Stimulated activated CD4-positive, alpha-beta T cell treated with anti-CD3 and anti-CD28 coated beads, Interleukin-12 subunit alpha, Interleukin-12 subunit beta, amount 100 ng/mL, for 48 hours (primary cell): ENCODE measurements at places on chromosomes 5 and 9.

DNA sequence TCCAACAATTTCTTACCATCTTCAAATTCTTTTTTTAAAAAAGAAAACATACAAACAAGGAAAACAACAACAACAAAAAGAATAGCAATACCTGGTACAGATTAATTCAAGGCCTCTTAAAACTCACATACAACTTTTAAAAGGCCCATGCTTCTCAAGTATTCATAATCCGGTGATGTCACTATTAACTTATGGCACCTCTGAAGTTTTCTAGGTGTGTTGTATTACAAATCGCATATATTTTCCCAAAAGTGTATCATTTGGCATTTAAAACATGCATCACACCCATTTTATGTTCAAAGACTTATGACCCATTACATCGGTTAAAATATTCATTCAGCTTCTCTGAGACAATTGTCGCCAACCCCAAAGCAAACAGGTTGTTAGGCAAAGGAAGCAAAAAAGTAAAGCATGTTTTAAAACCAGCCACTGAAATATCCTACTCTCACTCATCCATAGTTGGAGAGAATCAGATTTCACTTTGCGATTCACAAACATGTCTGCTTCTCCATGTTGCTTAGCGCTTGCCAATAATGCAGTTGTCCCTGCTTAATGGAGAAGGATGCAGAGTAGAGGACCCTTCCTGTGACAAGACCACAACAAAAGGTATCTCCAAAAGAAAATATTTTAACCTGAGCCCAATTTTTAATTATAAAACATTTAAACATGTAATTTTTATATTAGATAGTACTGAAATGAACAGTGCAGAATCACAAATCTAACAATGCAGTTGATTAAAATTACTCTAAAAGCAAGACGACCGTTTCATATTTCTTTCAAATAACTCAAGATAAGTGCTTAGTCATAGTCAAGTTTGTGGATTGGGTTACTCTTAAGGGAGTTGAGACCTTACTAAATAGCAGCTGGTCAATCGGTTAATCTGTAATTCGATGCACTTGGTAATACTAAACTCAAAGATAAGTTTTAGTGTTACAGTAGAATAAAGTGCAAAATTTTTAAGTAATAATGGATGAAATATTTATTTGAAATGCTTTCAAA lies 1.6 kb downstream of the SKP1 start:
- no peak for DNase-seq

- DNase-seq: no peak
Measured at GRCh38 chr5:166509085-166509484, 1782.4 kb upstream of the WWC1 start.

DNA sequence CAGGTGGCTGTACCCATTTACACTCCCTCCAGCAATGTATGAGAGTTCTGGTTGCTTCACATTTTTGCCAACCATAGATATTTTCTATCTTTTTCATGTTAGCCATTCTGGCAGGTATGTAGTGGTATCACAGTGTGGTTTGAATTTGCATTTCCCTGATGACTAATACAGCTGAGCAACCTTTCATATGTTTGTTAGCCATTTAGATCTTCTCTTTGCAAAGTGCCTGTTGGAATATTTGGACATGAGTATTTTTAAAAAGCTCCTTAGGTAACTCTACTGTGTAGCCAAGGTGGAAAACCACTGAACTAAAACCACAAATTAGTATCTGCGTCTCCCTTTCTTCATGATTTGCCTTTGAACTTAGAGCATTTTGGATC lies 31.9 kb downstream of the IRF1 start:
- no peak for DNase-seq

DNA sequence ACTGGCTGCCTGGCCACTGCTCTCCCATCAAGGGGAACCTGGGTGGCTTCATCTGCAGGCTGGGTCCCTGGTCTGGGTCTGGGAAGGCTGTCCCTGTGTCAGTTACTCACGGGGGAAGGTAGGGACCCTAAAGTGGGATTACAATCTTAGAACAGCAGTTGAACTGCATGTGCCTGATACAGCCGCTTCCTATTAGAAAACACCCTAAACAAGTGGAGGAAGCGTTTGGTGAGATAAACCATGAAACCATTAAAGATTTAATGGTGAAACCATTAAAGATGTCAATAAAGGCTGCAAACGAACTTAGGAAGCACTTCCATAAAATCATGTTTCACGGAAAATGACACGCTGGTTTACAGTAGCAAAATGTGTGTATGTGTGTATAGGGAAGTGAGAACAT lies 2.5 kb upstream of the GFI1B start:
- no peak for DNase-seq

- no peak for DNase-seq
Measured at GRCh38 chr5:92559781-92560180, 1021.2 kb downstream of the NR2F1-AS1 start.

DNA sequence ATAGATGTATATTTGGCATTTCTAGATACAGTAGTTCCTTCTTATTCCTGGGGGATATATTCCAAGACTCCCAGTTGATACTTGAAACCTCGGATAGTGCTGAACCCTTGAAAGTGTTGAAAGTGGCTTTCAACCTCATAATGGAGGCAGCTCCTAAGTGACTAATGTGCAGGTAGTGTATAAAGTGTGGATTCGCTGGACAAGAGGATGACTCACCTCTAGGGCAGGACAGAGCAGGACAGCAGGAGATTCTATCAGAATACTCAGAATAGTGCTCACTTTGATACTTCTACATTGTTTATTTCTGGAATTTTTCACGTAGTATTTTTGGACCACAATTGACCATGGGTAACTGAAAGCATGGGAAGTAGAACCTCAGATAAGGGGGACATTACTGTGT lies 1138.9 kb upstream of the WWC1 start:
- DNase-seq: no peak

- DNase-seq: no peak
Measured at GRCh38 chr9:17191082-17191481, 56.2 kb downstream of the CNTLN start.

- DNase-seq: no peak
Measured at GRCh38 chr5:20276061-20276958, 288.3 kb upstream of the CDH18 start.

DNA sequence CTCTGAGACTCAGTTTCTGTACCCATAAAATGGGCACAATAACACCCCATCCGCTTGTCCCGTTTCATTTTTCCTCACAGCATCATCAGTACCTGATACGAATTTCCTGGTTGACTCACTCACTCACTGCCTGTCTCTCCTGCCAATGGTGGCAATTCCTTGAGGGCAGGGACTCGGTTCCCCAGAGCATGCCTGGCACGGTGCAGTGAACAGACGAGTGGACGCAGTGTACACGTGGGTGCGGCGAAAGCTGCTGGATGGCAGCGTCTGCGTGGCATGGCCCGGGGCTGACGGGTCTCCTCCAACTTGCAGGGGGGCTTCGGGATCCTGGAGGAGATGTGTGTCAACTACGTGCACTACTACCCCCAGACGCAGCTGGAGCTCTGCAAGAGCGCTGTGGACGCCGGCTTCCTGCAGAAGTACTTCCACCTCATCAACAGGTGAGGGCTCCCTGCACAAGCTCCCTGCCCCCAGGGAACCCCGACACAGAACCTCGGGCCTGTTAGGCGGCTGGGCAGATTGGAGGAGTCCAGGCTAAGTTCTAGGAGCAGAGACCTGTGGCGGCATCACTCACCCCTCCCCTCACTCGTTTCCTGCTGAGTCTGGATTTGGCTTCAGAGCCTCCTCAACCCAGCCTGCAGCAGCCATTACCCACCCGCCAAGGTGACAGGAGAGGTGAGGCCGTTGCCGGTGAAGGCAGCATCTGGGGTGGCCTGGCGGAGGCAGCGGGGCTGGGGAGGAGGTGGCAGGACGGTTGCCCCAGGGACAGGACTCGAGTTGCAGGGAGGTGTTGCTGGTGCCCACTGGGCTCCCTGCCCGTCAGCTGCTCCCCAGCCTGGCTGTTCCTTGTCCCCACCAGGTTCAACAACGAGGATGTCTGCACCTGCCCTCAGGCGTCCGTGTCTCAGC lies 20.3 kb downstream of the DBH start:
- DNase-seq: no peak

GRCh38 chr5:141957367-141957996 lies 520 bp downstream of the PCDH12 start:
- no peak for DNase-seq

- DNase-seq: no peak
Measured at GRCh38 chr9:90060256-90060655, 455.4 kb downstream of the GADD45G start.

GRCh38 chr9:79592726-79593493 lies 21.1 kb downstream of the TLE4 start:
- DNase-seq: no peak

GRCh38 chr9:134216961-134217360 lies 52.6 kb upstream of the RNU6ATAC start:
- DNase-seq: no peak

GRCh38 chr5:77431719-77432118 lies 60.4 kb downstream of the WDR41 start:
- DNase-seq: no peak

DNA sequence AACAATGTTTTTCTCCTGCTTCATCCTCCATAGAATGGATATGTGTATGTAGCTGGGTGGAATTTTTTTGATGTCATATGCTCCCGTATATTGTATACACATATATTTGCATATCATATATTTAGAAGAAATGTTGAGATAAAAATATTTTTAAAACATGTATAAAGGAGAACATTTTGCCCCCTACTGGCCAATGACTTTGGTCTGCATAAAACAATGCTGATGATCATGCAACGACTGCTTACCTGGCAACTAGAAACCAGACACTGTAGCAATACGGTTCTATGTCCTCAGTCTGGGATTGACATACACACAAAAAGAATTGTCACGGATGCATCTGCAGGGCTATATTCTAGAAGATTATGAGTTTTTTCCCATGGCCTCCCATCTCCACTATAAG lies 503.6 kb downstream of the ELAVL2 start:
- DNase-seq: no peak

DNA sequence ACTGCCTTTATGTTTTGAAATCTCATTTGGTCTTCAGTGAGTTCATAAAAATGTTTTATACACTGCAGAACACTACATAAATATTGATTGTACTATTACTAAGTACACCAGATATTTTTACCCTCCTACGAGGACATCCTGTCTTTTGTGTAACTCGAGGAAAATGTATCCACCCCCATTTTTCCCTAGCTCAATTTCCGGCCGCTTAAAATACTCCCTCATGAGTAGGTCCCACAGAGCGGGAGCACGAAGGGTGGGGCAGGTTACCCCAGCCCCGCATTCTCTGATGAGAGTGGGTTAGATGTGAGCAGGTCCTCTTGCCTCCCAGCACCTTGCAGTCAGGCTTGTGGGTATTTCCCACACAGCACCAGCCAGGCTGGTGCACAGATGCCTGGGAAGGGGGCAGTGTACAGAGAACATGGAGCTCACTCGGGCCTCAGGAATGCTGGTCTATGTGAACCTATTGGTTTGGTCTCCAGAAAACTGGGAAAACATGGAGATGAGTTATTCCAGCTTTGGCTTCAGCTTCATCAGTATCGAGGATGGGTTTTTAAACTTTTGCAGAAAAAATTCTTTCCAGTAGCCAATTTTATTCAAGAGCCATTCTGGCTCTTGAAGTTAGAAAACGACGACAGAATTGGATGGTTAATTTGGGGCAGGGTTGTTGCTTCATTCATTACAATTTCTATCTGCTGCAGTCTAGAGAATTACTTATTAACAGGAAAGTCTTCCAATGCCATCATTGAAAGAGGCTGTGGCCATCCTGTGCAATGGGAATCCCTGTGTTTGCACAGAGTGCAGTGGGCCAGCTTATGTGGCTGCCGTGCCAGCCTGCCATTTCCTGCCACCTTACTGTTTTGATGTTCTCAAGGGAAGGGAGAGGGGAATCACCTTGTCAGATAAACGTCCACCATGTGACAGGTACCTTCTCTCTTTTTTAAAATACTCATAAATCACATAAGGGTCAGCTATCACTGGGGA lies 73.2 kb downstream of the WDR41 start:
- no peak for DNase-seq

DNA sequence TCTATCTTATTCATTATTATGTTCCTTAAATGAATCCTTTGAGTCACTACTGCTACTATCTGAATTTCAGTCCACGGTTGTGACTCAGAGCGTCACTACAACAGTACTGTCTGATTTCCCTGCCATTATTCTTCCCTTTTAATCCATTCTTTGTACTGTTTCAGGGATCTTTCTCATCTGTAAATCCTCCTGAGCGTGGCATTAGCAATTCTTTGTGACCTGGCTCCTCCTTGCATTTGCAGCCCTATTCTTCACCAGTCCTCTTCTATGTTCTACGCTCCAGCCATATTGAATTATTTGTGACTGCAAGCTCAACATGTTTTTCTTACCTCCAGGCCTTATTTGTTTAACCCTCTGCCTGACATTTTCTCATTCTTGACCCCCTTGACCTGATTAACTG lies 5.9 kb downstream of the PRPF4 start:
- no peak for DNase-seq

DNA sequence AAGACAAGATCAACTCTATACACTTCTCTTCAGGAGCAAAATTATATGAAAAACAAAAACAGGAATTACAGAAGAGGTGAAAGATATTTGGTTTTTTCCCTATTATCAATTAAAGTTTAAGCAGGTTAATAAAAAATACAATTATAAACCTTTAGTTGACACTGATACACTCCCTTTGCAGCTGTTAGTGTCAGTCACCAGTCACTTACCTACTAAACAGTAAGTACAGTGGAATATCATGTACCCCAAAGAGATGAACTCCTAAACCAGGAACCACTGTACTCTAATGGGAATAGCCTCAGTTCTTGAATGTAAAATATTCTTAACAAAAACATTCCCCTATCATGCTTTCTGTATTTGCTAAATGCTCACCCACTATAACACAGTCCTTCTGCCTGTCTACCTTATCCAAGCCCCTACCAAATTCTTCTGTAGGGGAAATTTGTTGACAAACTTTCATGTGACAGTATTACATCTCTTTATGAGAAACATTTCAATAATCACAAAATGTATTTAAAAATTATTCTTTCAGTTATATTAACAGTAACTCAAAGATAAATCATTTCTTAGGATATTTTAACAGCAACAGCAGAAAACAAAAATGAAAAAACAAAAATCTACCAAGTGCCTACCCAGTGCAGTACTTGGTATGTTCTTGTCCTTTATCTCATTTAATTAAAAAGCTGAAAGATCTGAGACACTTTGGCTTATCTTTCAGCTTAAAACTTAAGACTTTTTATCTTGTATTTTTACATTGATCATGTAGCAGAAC lies 212.8 kb downstream of the MLLT3 start:
- no peak for DNase-seq

DNA sequence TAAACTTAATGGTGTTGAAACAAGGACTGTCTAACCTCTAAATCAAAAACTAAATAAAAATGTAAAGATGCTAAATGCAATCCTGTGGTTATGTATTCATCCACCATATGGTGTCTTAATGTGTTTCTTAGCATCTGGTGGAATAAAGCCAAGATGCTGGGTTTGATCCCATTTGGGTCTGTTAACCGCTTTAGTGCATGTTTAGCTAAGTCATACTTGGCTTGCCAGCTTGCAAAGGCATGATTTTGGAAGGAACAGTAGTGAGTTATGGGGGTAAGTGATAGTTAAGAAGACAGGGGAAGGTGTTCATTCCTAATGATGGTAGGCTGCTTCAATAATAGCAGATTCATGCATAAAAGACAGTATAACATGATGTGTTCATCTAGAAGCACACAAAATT lies 139.0 kb upstream of the SLC27A6 start:
- no peak for DNase-seq

GRCh38 chr9:89379508-89380115 lies 61.3 kb downstream of the SECISBP2 start:
- DNase-seq: no peak

- DNase-seq: no peak
Measured at GRCh38 chr9:137319739-137320551, 17.9 kb upstream of the NRARP start.
